ENCODE measurements at places on chromosomes 5 and 9.

- no peak for DNase-seq
Measured at GRCh38 chr9:26459959-26460358, 432.6 kb downstream of the CAAP1 start.

DNA sequence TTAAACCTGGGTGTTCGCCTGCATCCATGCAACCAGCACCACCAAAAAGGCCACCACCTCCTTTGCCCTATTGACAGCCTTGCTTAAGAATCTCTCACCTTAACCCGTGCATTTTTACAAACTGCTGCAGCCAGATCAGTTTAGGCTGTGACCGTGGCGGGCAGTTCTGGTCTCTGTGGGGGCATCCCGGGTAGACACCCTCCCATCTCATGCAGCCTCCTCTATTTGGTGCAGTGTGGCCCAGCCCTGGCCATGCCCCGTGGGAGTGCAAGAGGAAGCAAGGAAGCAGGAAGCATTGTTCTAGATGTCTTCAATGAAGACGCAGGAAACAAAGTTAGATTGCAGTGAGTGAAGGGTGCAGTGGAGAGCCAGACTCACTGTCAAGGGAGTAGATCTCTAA, 108.8 kb upstream of the MVB12B start:
- no peak for DNase-seq

- DNase-seq: no peak
Measured at GRCh38 chr5:42879291-42879690, 67.6 kb upstream of the SELENOP start.

DNA sequence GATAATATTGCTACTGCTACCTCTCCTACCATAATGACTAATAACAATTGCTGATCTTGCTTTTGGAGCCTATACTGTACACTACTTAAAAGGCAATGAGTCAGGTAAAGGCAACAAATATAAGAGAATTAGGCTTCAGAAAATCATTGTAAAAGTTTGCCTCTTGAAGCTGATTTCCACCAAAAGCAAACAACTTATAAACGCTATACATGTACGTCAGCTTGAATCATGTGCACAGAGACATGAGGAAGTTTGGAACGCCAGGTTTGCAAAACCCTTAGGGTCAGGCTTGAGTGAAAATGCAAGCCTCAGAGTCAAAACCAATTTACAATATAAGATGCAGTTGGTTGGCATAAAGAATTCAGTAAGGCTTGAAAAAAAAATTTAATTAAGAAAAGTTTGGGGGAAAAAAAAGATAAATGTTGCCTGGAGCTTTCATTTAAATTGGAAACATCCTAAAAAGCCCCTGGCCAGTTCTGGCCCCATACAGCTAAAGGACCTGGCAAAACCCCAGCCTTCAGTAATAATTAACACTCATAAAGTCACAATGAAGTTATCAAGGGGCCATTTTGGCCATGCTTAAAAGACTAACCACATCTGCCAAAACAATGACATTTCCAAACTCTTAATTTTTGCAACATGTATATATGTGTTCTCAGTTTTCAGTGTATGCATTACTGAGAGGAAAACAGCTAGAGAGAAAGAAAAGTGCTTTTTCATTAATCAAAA, 181.0 kb upstream of the NFIL3 start:
- no peak for DNase-seq

GRCh38 chr5:93960042-93960441, 218.6 kb upstream of the POU5F2 start:
- DNase-seq: no peak

- no peak for DNase-seq
Measured at GRCh38 chr5:165242646-165243045, 1737.2 kb downstream of the MAT2B start.

DNA sequence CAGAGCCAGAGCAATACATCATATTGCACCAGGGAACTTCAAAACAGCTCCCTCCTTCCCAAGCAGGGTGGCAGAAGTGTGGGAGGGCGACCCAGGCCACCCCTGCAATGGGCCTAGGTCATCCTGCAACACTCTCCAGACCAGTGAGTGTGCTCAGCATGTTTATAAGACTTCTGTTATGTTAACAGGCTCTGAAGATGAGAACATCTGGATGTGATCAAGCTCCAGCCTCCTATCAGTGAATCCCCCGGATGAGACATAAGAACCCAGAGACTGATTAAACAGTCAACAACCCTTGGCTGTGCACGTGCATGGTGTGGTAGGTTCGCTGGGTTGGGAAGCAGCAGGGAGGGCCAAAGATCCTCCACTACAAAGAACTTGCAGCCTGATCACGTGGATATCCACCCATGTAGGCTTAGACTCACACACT, 63.3 kb downstream of the ABCA1 start:
- DNase-seq: no peak

DNA sequence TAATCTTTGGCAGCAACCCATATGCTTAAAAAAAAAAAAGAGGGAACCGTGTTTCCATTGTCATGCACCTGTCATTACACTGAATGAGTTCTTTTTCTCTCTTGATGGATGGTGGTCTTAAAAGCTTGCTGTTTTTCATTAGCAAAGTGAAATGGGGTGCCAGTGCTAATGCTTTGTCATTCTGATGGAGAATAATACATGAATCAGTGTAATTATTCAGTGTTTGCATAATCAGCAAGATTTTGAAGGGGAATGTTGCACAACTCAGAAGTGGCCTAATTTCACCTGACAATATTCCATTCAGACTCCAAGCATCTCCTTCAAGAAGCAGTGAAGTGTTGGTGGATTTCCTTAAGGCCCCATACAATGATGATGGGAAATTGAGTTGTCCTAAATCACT, 38.1 kb downstream of the MAP1B start:
- DNase-seq: no peak

DNA sequence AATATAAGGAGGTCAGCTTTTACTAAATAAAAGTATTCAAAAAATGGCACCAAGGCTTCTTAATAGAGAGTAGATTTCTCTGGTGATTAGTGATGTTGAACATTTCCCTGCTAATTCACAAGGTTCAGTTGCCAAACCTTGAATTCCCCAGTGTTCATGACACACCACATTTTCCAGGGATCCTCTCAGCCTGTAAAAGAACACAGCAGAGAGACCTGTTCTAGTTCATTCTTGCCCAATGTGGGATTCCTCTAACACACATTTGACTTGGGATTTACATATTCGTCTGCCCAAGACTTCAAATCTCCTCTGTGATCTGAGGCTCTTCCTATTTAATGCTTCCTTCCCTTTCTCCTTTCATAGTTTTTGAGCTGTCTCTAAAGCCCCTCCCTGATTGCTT, 273.2 kb upstream of the CDH9 start:
- no peak for DNase-seq

- DNase-seq: peak; percentile 2
Measured at GRCh38 chr5:112551419-112552032, 132.4 kb upstream of the EPB41L4A start.

DNA sequence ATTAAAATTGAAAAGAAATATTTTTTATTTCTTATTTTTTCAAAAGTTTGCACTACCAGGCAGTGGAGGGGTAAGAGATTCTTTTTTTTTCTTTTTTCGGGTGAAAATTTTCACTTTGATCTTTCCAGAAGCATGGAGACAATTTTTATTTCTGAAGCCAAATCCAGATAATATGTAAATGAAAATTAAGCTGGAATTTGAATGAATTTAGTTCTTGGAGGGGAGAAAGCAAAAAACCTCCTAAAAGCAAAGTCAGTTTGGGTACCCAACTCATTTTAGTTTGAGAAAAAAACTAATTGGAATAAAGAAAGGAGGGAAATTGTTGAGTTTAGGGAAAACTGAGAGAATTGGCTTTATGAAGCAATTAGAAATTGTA, 872 bp downstream of the ZNF618 start:
- DNase-seq: no peak

GRCh38 chr5:168613996-168614395, 34.8 kb upstream of the PANK3 start:
- DNase-seq: no peak

DNA sequence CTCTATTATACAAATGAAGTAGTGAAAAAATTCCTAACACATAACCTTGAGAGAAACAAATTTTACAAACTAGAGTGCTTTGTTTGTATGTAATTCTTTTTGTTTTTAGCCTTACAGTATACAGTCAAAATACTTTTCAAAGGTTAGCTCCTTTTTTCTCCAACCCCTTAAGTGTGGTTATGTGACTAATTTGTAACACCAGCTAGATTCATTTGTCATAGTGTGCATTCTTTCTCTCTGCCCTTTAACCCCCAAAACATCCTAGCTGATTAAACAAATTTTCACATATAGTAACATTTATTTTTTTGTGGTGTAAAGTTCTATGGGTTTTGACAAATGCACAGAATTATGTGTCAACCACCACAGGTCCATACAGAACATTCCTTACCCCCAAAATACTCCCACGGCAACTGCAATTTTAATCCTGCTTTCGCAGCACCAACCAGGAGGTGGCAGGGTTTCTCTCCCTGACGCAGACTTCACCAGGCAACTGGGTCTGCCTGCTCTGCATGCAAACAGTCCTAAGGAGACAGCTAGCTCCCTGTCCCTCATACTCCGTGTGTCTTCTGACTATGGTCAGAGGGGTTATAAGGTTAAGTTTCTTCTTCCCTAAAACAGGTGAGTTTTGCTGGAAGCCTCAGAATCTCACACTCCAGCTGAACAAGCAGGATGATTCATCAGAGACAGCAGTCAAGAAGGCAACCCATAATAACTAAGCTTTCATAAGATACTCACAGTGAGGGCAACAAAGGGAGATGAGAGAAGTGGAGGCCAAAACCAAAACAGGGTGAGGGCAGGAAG, 44.5 kb upstream of the NR5A1 start:
- DNase-seq: no peak

- DNase-seq: no peak
Measured at GRCh38 chr5:42399702-42400101, 23.5 kb upstream of the GHR start.

DNA sequence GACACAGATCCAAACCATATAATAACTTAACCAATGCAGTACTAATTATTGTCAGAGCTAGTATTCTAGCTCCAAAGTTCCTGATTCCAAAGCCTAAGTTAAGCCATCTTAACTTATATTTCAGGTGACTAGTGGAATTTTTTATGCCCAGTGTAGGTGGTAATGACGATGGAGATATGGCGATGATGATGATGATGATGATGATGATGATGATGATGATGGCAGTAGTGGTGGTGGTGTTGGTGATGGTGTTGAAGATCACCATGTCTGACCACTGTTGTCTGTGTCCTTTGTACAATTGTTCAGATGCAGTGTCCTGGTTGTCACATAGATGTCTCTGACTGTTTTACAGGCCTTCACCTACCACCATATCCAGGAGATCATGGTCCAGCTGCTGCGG, 139.9 kb downstream of the INSYN2B start:
- no peak for DNase-seq

- DNase-seq: no peak
Measured at GRCh38 chr9:123816817-123817472, 113.0 kb downstream of the DENND1A start.

DNA sequence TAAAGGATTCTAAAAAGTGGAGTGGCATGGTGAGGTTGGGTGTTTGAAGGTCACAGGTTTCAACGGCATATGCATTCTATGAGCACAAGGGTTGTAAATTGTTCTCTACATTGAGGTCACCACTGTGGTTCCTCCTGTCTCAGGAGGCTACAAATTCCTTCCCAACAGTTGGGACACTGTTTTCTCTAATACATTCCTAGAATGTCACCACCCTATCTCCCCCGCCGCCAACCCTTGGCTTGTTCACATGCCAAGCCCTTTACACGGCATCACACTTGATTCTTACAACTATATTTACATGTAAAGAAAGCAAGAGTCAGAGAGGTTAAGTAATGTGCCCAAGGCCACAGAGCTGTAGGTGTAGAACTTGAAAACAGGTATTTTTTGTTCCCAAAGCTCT, 315.1 kb downstream of the RAB3C start:
- no peak for DNase-seq

GRCh38 chr5:126490167-126490940, 67.1 kb downstream of the GRAMD2B start:
- DNase-seq: no peak

DNA sequence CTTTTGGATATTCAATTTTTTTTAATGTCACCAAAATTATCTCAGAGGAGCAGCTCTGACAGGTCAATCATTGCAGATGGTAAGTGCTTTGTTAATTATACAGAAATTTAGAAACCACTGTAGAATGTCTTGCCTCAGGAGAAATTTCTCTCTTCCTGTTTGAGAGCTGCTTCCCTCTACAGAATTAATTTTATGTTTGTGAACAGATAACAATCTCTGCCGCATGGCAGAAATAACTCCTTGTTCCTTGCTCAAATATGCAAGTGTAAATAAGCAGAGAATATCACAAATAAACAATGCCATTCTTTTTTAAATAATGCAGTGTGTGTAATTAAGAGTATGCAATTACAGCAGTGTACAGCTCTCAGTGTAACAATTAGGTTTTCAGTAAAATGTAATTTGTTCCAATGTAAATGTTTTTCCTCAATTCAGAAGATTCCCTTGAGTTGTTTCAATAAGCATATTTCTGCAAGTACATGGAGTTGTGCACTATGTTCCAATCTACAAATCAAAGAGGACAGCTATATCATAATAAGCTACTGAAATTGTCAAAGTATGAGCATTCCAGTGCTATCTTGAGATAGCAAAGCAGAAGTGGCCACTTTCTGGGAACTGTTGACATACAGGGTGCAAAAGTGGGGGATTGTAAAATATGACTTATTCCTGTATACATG, 1012.8 kb downstream of the MAT2B start:
- no peak for DNase-seq

GRCh38 chr5:126927429-126927828, 102.9 kb downstream of the MARCHF3 start:
- DNase-seq: no peak

GRCh38 chr9:114417511-114417910, 29.7 kb upstream of the AKNA start:
- DNase-seq: no peak

DNA sequence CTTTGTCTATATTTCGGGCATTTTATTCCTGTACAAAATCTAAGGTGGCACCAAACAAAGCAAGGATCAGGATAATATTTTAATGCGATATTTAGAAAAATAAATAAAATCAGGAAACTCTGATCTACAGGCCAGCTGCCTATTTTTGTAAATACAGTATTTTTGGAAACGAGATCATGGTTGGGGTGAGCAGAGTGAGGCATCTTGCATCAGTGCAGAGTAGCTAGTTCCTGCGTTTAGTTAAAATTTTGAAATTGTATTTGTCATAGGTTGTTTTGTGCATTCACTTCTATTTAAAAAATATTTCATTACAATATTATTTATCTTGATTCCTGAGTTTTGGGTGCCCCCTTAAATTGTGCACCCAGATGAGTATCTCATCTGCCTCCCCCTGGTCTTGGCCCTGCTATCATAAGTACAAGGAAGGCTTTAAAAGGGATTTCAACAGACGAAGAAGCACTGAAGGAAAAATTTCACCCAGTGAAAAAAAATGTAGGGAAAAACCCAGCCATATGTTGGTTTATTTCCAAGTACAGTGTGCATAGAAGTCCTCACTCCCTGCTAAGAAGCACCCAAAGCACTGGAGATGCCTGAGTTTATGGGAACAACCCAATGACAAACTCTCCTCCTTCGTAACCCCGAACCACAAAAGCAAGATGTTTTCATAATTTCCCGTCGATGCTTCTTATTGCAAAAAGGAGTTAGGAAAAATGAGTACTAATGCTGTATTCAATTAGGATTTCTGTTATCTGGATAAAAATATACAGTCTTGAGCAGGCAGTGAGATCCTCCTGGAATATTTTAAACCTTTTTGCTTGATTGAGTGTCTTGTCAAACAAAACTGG, 304.7 kb upstream of the CLINT1 start:
- DNase-seq: no peak

GRCh38 chr5:145056800-145057199, 778.3 kb downstream of the PRELID2 start:
- DNase-seq: no peak

All from T-helper 22 cell (primary cell).